ENCODE measurements at places on chromosomes 16 and 17.

GRCh38 chr16:3829631-3830536, 50.6 kb downstream of the CREBBP start:
- DNase-seq, result no peak

DNA sequence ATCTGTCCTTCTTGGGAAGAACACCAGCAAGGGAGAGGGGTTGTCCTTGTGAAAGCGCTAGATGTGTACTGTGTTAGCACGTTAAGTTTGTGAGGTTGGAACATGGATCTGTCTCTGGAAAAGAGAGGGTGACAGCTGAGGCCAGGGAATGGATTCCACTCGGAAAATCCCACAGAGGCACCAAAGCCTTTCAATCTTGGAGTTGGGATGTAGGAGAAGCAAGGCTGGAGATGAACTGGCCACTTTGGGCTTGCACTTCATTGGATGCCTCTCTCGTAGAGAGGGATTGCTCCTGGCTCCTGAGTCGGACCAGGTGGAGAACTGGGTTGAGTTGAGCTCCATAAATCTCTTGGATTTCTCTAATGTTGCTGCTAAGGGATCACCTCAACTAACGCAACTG, 67.2 kb downstream of the CCDC182 start:
- DNase-seq, result no peak

GRCh38 chr17:2936771-2937321, 126.6 kb downstream of the OR1D5 start:
- no peak for DNase-seq

DNA sequence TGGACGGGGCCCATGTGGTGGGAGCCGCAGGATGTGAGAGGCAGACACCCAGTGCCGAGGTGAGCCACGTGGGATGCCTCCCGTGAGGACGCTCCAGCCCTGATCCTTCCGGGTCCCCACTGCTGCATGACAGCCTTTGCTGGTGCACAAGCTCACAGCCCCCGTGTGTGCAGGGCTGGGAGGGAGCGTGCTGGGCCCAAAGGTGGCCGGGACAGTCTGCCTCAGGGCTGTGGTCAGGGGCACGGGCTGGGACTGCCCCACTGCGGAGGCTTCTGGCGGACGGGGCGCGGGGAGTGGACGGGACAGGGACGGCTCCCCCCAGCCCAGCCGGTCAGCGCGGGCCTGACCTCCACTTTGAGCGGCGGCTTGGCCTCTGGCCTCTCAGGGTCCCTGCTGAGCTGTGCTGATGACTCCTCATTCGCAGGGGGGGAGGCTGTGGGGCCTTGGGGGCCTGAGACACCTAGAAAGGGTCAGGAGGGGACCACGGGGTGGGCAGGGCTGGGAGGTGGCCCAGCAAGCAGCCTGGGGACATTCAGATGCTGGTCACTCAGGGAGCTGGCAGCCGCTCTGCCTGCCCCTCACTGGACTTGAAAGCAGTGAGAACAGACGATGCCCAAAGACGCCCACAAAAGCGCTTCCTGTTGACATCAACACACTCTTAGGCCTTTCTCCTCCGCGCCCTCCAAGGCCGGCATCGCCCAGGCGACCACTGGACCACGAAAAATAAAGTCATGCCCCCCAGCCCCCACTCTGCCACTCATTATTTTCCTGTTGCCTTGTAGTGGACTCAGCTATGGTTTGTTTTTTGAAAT, 9.3 kb upstream of the METRNL start:
- DNase-seq, result no peak

- no peak for DNase-seq
These were observed 55.5 kb downstream of the SNX11 start for GRCh38 chr17:48162946-48163506.

- no peak for DNase-seq
These were observed 1.2 kb downstream of the GSG1L start for GRCh38 chr16:28062261-28062846.

DNA sequence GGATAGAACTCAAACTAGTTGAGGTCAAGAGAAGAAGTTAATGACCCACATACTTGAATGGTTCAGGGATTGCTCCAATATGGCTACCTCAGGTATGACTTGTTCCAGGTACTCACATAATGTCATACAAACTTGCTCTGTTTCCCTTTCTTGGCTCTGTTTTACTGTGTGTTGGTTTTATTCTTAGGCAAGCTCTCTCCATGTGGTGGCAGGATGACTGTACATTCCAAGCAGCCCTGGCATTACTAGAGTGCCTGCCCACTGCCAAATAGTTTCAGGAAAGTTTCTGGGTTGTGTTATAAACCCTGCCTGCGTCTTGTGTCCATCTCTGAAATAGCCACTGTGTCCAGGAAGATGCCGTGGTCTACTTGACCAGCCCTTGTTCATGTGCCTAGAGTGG, 476.8 kb downstream of the SHISA9 start:
- DNase-seq, result no peak

DNA sequence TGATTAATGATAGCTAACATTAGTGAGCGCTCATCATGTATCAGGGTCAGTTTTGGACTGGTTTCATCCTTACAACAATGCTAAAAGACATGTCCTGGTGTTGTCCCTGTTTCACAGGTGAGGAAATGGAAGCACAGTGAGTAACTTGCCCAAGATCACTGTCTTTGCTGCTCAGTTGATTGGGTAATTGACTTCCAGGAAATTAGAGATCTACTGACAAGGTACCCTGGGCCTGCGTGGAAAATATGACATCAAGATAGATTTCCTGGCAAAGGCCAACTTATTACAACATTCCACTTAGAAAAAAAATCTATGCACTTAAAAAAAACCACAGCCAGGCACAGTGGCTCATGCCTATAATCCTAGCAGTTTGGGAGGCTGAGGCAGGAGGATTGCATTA, 96.3 kb downstream of the CYLD start:
- DNase-seq, result peak; percentile 13

GRCh38 chr17:56801459-56802178, 32.1 kb downstream of the C17orf67 start:
- no peak for DNase-seq

DNA sequence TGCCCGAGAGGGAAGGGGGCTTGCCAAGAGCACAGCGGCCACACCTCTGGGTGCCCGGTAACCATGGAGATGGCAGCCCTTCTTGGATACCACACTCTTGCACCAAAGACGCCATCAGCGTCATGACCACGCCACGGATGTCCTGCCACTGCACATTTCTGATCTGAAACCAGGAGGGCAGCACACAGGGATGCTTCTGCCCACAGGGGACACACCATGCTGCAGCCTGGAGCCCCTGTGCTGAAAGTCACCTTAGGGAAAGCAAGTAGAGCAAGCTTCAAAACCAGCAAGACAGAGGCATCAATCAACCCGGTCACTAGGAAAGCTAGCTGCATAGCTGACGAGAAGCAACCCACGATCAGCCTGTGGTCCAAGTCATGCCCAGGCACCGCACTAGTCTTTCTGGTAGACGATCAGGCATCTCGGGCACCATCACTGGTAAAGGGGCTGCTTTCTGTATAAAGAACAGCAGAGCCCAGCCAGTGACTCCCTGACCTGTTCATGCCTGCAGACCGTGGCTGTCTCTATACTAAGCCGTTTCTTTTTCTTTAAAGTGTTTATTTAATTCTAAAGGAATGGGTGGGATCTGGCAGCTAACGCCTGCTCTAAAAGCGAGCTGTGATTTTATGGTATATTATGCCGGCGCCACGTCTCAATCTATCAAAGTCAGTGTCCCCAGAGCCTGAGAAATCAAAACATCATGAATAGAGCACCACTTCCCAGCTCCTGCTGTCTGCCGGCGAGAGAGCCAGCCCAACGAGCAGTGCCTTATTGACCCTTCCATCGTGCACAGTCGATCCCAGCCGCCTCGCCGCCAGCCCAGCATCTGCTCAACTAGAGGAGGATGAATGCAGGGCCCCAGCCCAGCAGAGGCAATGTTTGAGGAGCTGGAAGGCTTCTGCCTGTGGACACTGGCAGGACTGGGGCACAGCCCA, 244.7 kb downstream of the RBFOX3 start:
- DNase-seq, result no peak

- DNase-seq, result no peak
These were observed 2.4 kb upstream of the TBX21 start for GRCh38 chr17:47730681-47731080.

DNA sequence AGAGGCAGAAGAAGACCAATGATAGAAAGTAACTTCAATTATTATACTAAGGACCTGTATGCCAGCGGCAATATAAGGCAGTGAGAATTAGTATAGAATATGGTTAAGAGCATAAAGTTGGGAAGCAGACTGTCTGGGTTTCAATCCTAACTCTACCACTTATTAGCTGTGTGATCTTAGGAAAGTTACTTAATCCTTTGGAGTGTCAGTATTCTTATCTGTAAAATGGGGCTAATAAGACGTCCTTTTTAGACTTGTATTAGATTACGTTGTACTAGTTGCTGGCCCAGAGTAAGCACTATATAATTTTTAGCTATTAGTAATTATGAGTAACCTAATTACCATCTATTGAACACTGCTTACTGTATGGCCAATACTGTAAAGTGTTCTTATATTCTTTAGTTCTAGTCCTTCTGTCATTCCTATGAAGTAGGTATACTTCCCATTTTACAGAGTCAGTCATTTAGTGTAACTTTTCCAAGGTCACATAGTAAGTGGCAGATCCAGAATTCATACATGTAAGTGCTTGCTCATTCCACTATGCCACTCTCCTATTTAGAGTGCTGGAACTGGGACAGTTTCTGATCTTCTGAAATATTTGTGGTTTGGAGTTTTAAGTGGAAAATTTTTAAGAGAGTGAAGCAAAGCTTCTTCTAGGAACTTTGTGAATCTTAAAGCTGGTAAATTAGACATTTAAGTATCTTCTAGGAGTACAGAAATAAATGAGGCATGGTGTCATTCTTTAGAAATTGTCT, 22.5 kb downstream of the HEATR9 start:
- DNase-seq, result no peak

DNA sequence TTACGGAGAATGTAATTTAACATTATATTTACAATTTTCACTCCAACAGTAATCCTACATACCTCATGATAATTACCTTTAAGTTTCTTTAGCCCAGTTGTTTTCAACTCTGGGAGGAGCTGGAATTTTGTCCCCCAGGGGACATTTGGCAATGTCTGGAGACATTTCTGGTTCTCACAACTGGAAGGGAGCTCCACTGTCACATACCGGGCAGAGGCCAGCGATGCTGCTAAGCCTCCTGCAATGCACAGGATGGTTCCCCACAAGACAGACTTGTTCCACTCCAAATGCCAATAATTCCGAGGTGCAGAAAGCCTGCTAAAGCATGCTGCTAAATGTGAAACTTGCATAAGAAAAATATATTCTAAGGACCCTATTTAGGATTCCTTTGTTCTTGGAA, 251.1 kb upstream of the IRX5 start:
- no peak for DNase-seq

GRCh38 chr17:1045456-1045855, 48.5 kb downstream of the TIMM22 start:
- no peak for DNase-seq

DNA sequence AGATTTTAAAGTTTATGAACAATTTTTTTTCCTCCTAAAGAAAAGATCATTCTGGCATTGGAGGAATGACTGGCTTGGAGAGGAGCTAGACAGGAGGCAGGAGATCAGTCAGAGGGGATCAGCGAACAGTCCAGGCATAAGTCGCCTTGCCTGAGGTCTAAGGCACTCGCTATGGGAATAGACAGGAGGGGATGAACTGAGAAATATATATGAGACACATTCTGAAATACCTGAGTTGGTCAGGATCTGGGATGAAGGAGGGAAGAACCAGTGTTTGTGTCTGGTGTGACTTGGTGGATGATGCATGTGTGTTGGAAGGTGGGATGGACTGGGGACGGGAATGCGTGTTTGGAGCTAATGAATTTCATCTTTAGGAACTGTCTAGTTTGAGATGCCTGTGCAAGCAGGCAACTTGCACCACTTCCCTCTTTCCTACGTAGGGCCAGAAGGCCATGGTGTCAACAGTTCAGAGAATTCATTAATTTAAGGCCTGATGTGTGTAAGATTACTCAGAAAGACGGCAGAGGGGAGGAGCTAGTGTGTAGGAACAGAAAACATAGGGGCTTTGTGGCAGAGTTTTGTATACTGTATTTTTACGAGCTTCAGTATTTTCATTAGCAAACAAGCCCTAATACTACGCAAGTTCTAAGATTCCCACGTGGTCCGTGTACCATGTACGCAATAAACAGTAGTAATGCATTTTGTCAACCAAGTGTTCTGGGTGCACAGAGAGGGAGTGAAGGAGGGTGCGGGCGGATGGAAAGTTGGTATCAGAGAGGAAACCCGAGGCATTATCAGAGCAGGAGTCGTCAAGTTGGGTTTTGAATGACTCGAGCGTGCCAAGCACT, 825 bp downstream of the HEATR6 start:
- DNase-seq, result peak; percentile 40

DNA sequence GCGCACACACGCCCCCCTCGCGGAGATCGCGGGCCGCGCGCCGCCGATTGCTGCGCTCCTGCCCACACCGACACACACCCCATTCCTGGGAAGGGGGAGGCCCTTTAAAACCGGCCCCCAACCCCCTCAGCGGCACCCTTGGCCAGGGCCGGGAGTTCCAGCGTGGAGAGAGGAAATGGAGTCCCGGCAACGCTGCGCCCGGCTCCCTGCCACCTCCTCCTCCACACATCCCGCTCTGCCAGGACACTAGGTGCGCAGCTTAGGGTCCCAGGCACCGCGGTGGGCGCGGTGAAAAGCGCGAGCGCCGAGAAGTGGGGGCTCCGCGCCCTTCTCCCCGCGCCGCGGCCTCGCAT, 397 bp downstream of the CDC42EP4 start:
- DNase-seq, result no peak

GRCh38 chr17:48068491-48068961, 20.4 kb downstream of the NFE2L1 start:
- DNase-seq, result no peak

DNA sequence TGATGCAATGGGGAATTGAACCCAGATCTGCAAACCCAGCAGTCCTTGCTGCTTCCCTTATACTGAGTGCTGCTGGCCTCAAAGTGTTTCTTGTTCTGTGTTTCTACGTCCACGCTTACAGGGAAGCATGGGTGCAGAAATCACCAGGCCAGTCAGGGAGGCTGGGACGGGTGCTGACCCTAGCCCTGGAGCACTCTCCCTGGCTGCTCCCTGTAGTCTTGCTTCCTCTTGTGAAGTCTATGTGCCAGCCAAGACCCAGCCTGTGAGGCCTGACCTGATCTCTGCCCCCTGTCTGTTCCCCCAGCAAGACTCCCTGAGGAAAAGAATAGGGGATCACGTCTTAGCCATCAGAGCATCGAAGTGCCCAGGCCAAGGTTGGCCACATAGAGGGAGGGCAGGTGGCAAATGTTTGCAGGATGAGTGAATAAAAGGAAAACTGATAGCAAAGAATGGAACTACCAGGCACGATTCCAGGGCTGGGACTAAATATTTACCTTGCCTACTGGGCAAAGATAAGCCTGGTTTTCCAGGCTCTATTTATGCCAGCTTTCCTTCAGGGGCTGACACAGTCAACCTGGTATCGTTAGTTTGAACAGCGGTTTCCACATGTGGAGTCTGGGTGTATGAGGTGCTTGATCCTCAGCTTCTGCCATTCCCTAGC, 41.2 kb upstream of the RHOT1 start:
- no peak for DNase-seq

DNA sequence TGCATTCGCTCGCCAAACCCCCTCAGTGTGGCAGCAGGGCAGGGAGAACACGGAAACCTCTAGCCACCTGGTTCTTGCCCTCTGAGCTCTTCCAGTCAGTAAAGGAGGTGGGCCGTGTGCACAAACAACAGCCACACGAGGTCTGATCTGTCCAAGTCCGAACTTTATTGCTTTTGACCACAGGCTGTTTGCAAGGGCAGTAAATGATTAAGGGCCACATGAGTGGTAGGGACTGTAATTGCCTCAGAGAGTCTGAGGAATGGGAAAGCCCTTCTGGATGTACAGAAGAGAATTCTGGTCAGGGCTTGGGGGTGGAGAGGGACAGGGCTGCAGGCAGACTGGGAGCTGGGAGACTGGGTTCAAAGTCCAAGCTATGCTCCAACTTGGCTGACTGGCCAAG, 75.7 kb upstream of the LHX1 start:
- no peak for DNase-seq

Data from activated CD4-positive, alpha-beta T cell treated with anti-CD3 and anti-CD28 coated beads, Interleukin-10, Interleukin-2, amounts not matched to agents 100 ng/mL and 50 ng/mL, durations not matched to agents 16 hours and 8 hours (primary cell).